WERI-Rb-1 (cell line): ENCODE measurements at places on chromosomes 2 and 18.

DNA sequence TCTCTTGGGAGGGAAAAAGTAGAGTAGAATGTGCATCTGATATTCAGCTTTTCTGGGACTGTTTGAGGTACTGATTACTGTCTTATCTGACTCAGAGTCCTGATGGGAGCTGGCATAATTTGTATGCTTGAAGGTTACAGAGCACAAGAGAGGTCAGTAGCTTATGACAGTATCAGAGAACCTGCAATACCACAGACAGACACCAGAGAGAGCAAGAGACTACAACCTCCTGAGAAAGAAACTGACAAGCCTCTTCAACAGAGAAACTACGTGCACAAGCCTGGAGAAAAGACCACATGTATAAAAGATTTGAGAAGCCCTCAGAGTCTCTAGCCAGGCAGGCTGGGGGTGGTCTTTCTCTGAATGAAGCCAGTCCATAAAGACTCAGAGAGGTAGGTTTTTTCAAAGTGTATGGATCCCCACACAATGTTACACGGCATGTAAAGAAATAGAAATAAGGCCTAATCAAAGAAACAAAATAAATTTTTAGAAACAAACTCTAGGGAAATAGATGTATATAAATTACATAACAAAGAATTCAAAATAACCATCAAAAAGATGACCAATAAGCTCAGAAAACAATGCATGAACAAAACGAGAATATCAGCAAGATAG is 568.3 kb downstream of the LRRTM4 start:
- peak; percentile 69 for DNase-seq

GRCh38 chr2:100580367-100581276 is 17.8 kb downstream of the PDCL3 start:
- no peak for DNase-seq

GRCh38 chr18:56804395-56804794 is 153.2 kb downstream of the WDR7 start:
- DNase-seq = no peak

GRCh38 chr2:84481702-84482101 is 22.6 kb upstream of the SUCLG1 start:
- DNase-seq = no peak

GRCh38 chr18:32802591-32803451 is 30.0 kb upstream of the KLHL14 start:
- no peak for DNase-seq

GRCh38 chr18:77461062-77461688 is 211.5 kb downstream of the GALR1 start:
- peak; percentile 42 for DNase-seq

- no peak for DNase-seq
Measured at GRCh38 chr2:149816756-149817551, 229.4 kb upstream of the MMADHC start.

DNA sequence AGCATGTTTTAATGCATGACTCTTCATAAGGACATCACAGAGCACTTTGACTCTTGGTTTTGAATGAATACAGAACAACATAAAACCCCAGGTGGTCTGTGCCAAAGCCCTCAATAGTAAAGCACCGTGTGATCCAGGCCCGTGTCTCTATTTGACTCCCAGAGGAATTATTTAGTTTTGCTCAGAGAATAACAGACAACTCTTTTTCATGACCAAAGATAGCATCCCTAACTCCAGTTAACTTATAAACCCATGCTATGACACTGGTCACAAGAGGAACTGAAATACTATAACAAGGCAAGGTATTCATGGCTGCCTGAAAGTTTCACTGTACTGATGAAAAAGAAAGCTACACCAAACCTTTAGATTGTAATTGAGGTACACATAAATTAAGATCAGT is 128.4 kb downstream of the IKZF2 start:
- DNase-seq = no peak

DNA sequence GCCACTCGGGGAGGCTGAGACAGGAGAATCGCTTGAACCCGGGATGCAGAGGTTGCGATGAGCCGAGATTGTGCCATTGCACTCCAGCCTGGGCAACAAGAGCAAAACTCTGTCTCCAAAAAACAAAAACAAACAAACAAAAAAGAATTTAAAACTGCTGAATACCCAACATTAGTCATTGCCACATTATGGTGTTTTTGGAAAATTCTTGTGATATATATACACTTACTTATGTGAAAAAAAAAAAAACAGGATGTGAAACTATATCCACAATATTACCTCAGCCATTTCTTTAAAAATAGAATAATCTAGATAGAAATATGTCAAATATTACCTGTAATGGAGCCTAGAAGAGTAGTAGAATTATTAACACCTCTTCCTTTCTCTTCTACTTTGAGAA is 288.3 kb upstream of the FN1 start:
- no peak for DNase-seq

DNA sequence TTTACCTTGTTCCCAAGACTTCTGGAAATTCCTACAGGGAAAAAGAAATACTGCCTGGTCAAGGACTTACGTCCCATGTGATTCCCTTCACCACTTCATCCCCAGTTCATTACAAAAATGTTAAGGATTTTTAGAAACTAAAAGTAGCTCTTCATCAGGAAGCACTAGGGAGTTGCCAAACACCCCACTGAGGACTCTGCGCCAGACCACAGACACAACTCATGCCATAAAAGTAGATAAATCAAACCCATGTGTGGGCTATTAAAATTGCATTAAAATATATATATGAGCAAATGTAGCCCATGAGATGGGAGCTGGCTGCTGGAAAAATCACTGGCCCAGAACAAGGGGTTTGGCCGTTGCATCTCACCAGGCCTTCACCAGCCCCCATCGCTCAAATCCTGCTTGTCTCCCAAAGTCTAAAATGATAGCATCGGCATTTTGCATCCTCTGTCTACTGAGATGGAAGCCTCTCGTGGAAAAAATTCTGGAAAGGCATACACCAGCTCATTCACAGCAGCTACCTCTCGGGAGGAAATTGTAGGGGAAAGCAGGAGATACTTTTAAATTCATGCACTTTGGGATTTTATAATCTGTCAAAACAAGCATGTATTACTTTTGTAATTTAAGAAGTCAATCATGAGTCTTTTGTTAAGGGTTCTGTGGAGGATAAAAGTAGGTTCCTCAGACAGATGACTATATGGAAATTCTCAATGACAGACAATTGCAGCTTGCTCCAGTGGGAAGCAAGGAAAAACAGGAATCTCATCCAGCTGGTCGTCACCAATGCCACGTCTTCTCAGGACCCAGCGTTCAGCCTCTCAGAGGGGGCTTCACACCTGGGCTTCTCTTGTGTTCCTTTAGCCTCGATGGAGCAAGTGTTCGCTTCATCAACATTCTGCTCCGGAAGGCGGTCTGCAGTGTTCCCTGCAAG is 113.9 kb downstream of the MREG start:
- no peak for DNase-seq

DNA sequence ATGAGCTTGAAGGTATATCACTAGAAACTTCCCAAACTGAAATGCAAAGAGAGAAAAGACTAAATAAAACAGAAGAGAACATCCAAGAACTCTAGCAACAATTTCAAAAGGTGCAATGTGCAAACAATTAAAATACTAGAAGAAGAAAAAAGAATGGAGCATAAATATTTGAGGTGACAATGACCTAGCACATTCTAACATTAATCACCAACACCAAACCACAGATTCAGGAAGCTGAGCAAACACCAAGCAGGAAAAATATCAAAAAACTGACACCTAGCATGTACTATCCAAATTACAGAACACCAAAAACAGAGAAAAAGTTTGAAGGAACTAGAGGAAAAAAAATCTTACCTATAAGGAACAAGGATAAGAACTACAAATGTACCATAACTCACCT is 460.8 kb downstream of the IRS1 start:
- no peak for DNase-seq

- no peak for DNase-seq
Measured at GRCh38 chr2:80529466-80530165, 225.1 kb upstream of the LRRTM1 start.

DNA sequence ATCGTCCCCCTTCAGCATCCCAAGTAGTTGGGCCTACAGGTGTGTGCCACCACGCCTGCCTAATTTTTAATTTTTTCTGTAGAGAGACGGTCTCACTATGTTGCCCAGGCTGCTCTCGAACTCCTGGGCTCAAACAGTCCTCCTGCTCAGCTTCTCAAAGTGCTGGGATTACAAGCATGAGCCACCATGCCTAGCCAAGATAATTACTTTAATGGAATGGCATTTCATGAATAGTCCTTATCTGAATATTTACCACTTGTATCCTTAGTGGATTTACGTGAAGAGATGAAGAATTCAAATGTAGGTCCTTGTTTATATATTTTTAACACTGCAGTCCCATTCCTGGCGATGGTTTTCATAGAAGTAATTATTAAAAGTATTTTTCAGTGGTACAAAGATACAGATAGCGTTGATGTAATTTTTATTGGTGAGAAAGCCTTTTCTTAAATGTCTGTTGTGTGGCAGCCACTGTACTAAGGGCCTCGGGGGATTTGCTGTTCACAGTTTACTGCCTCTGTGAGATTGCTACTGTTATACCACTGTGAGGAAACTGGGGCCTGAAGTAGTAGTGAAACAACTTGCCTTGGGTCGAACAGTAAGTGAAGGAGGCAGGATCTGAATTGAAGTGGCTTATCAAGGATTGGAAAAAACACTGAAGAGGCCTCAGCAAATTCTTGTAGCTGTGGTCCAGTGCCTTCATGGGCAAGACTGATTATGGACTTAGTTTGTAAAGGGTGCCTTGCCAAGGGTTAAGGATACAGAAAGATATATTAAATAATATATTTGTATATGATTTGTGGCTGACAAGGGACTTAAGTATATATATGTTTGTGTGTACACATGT is 151.2 kb downstream of the PRPF40A start:
- no peak for DNase-seq

DNA sequence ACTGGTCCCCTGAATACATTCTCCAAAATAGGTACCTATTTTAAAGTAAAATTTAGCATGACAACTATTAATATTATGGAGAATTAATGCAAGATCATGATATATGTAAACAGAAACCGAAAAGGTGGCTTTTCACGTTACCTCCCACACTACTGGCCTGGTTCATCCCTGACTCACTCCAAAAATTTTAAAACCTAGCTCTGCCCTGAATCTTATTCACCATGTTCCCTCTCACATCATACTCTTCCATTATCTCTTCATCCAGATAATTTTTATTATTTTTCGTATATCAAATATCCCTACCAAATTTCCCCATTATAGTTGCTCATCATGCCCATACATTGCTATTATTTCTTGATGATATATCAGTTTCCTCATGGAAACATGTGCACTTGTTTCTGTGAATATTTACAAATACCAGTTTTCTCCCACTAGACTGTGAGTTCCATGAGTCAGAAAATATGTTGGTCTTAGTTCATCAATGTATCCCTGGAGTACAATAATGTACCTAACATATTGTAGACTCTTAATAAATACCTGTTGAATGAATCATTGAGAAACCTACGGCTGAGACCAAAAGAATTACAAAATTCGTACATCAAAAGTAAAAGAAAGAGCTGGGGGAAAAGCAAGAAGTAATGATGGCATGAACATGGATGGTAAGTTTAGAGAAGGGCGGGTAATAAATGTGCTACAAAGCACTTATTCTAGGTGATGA is 360.1 kb upstream of the CHAC2 start:
- no peak for DNase-seq

GRCh38 chr2:64640153-64641044 is 13.3 kb downstream of the SERTAD2 start:
- no peak for DNase-seq

DNA sequence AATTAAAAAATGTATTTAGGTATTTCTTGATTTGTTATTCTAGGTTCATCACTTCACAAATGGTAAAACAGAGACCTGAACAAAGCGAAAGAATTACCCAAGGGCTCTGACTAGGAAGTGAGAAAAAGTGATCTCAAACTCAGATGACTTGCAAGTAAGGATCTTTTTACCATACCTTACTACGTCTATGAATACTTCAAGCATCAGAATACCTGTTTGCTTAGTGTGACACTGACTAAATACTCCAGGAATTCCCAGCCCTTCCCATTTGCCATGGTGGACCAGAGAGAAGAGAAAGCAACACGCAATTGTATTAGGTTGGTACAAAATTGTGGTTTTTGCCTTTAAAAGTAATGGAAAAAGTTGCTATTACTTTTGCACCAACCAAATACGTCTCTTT is 35.8 kb upstream of the FIGN start:
- DNase-seq = no peak

GRCh38 chr2:238938401-238939055 is 90.6 kb downstream of the TWIST2 start:
- DNase-seq = no peak

GRCh38 chr2:158507141-158507540 is 50.4 kb downstream of the PKP4 start:
- no peak for DNase-seq

- DNase-seq = no peak
Measured at GRCh38 chr2:31967790-31968189, 43.0 kb downstream of the MEMO1 start.

DNA sequence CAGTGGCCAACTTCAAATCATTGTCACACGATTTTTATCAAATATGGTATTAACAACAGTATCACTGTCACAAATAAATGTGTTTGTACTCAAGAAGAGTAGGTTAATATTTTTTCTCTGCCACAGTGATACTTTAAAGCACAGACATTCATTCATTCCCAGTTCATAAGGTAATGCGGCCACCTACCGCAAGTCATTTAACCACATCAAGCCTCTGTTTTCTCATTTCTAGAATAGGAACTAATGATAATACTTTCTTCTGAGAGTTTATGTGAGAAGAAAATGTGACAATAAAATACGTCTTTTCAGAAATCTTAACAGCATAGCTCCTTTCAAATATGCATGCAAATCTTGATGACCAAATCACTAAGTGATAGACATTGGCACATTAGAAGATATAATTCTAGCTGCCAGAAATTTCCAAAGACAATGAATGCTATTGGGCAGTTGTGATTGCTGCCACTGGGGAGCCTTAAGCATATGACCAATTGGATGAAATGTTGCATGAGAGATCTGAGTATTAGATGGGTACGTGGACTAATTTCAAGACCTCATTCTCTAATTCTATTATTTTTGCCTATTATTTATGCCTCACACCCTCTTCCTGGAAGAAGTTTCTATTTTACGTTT is 430.9 kb downstream of the PID1 start:
- no peak for DNase-seq

GRCh38 chr2:218252509-218253231 is 8.1 kb upstream of the GPBAR1 start:
- DNase-seq = no peak

- peak; percentile 76 for DNase-seq
Measured at GRCh38 chr2:238235331-238235732, 4.5 kb downstream of the HES6 start.

DNA sequence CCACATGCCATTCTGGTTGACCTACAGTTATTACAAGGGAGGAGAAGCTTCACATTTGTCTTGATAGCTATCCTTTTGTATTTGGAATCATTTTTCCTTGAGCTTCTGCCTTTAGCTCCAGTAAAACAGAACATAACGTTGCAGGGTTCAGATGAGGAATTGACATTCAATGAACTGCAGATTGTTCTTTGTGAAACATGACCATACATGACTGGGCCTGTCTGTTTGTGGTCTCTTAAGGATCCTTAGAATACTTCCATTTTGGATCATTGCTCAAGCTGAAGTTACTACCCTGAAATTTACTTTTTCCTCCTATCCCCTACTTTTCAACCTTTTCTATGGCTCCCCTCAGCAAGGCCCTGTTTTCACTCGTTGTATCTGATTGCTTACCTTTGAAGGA is 1281.7 kb upstream of the CELF4 start:
- no peak for DNase-seq
